ENCODE measurements at places on chromosomes 1 and 21.

DNA sequence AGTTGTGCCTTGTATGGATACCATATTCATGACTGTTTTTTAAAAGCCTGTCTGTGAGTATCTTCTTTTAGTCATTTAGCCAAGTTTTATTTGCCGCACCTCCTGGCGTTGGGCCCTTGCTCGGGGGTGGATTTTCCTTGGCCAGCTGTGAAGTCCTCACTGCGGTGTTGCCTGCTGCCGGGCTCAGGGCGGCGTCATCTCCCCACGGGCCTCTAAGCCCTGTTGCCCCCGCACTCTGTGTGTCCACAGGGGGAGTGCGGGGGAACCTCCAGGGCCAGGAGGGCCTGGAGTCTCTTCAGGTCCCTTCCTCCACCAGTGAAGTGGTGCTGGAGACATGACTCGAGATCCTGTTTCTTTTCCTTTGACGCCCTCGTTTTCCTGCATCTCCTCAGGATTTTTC lies 65.8 kb upstream of the DIP2A start:
- DNase-seq = no peak

DNA sequence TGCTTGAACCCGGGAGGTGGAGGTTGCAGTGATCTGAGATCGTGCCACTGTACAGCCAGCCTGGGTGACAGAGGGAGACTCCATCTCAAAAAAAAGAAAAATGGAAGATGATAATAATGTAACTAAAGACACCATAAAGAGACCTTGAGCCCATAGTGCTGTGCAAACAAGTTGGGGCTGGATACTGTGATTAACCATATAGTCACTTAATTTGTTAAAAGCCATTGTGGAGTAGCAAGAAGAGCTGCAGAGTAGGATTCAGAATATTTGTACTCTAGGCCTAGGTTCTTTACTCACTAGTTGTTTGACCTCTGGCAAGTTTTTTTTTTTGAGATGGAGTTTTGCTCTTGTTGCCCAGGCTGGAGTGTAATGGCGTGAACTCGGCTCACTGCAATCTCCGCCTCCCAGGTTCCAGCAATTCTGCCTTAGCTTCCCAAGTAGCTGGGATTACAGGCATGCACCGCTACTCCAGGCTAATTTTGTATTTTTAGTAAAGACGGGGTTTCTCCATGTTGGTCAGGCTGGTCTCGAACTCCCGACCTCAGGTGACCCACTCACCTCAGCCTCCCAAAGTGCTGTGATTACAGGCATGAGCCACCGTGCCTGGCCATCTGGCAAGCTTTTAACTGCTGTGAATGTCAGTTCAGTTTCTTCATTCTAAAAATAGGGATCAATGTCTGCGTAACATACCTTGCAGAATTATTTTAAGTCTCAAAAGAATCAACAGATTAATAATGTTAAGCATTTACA lies 12.8 kb downstream of the CAP1 start:
- DNase-seq = no peak

GRCh38 chr21:36902793-36903192 lies 63.7 kb downstream of the HLCS start:
- DNase-seq = no peak

GRCh38 chr21:28762357-28762735 lies 230.3 kb downstream of the LTN1 start:
- no peak for DNase-seq

- no peak for DNase-seq
Observed at GRCh38 chr1:190615818-190616217, 138.2 kb upstream of the BRINP3 start.

GRCh38 chr1:197920414-197921117 lies 3.4 kb downstream of the LHX9 start:
- no peak for DNase-seq

DNA sequence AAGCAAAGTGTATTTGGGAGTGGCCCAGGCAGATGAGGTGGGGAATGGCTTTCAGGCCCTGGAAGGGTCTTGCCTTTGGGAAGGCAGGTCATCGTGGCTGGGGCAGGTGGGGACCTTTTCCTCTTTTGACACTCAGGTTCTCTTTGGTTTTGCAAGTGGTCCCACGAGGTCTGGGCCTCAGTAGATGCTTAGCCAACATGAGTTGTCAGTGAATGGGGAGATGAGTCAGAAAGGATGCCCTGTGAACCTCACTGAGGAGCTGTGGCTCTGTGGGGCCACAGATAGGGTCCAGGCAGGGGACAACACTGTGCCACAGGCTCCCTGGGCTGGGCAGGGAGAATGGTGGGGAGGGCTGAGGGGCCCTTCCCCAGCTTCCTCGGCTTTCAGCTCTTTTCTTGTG lies 19.0 kb downstream of the ARHGEF10L start:
- no peak for DNase-seq

GRCh38 chr1:236117710-236118109 lies 24.6 kb upstream of the GPR137B start:
- no peak for DNase-seq

GRCh38 chr21:45886610-45887026 lies 95.0 kb upstream of the COL6A1 start:
- peak; percentile 7 for DNase-seq

DNA sequence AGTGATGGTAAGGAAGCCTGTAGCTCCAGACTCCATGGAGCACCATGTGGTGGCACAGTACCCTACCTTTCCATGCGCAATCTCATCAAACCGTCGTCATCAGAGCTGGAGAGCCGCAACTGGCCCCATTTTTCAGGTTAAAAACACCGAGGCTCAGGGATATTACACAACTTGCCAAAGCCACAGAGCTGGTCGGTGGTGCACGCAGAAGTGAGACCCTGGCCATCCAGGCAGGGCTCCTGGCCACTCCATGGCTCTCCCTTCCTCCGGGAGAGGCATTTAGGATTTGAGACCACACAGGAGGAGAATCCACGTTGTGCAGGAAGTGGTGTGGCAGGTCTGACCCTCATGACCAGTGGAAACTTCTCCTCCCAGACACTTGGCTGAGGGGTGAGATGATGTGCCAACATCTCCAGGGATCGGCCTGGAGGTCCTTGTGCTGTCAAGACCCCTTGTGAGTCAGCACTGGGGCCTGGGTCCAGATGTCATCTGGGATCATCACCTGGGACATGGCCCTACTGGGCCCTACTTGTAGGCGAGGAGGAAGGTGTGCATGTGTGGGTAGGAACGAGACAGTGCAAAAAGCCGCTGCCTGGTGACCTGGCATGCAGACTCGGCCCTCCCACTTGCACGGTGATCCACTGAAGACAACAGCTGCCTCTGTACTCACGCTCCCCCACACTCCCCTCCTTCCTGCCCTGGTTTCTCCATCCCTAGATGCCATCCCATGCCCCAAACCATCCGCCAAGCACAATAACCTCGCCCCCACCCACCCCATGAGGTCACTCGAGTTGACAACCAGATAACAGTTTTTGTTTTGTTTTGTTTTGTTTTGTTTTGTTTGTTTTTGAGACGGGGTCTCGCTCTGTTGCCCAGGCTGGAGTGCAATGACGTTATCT lies 10.4 kb downstream of the TFF3 start:
- DNase-seq = no peak

Data from CD4-positive, alpha-beta T cell treated with Interleukin-15 for 1 hour (primary cell).